ENCODE measurements at places on chromosomes 7 and 10.

GRCh38 chr7:23220690-23221305, 25.8 kb upstream of the GPNMB start:
- DNase-seq = no peak

- no peak for DNase-seq
These were observed 119.0 kb downstream of the BTAF1 start for GRCh38 chr10:92042541-92042940.

GRCh38 chr10:121645696-121646095, 47.5 kb upstream of the FGFR2 start:
- no peak for DNase-seq

DNA sequence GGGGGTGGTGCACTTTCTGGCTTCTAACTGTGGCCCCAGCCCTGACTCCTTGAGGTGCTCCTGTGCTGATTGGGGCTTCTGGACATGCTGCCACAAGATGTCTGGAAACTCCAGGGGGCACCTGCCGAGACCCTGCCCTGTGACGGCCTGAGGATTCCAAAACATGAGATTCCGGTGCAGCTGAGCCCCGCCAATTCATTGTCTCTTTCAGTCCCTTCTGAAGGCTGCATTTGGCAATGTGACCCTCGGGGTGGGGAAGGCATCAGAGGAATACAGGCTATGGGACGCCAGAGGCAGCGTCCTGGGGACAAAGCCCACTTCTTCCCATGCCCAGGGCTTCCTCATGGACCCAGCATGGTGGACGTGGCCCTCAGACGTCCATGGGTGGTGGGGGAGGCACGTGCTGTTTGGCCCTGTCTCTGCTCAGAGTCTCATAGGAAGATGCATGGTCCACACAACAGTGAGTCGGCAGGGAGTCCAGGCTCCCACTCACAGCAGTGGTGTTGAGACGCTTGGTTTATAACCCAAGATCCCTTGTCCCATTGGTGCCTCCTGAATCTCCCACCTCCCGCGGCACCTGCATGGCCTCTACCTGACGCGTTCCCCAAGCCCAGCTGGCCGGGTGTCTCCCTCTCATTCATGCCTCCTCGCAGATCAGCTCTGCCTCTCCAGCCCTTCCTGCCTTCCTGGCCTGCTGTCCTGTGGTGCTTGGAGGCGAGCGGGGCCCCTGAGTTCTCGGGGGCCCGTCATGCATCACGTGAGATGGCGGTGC, 129.9 kb downstream of the WDR37 start:
- no peak for DNase-seq

All from NCI-H1092 treated with DMSO at 0.1 percent for 48 hours (cell line).